ENCODE measurements at places on chromosomes 2 and 18. TPM values are rescaled to one million over a fixed set of nuclear protein-coding genes. Genes with fewer than 3 reads are reported as not detected.

The ITGB6 gene
- total RNA-seq, result under 0.01 TPM

The MC5R gene
- total RNA-seq, result not detected

The DOK1 gene
- 14.7 TPM for total RNA-seq

The CDH20 gene
- total RNA-seq, result 0.20 TPM

The DHX57 gene
- 21.3 TPM for total RNA-seq
